ENCODE measurements at places on chromosomes 1 and 21. TPM values are rescaled to one million over a fixed set of nuclear protein-coding genes. Genes with fewer than 3 reads are reported as not detected.

- no peak for DNase-seq
These were observed 157.0 kb upstream of the GREM2 start for GRCh38 chr1:240768979-240769378.

DNA sequence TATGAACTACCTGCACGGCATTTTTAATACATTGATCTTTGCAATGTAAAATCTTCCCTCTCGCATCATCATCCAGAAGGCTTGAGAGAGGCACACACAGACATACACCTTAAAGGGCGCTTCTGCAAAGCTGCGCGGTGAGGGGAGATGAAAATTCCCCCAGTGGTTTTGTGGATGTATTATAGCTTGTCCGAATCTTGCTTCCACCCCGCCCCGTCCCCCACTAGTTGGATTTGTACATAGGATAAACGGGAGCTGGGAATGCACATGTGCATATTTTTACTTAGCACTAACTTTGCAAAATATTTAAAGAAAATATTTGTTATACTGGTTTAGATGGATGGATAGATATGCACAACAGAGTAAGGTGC, 542 bp upstream of the ASTN1 start:
- no peak for DNase-seq

The MPZ gene
- 5.7 TPM for polyA plus RNA-seq

The EFNA4 gene
- 18.1 TPM for polyA plus RNA-seq

- DNase-seq, result no peak
These were observed 136.3 kb downstream of the PEX14 start for GRCh38 chr1:10610901-10611600.

The LCE1D gene
- polyA plus RNA-seq, result not detected

GRCh38 chr1:115829947-115830346, 11.0 kb downstream of the NHLH2 start:
- no peak for DNase-seq

Data from left renal cortex interstitium (tissue), 4 donors.